ENCODE measurements at places on chromosomes 11 and 22. TPM values are rescaled to one million over a fixed set of nuclear protein-coding genes. Genes with fewer than 3 reads are reported as not detected.

DNA sequence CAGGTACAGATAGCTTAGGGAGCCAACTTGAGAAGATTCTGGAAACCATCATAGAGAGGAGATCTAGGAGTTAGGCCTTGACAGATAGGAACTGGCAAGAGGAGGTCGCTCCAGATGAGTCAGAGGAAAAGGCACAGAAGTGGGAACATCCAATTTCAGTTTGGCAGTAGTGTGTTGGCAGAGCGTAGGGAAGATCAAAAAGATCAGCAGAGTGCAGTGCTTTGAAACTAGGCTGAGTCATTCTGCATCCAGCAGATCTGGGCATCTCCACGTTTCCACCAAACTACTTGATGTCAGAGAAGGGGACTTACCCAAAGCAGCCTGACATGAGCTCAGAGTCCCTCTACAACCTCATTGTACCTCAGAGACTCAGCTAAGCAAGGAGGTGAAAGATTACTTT is 58.5 kb downstream of the GAB4 start:
- DNase-seq = no peak

GRCh38 chr22:45804986-45805325 is 133.3 kb downstream of the ATXN10 start:
- no peak for DNase-seq

DNA sequence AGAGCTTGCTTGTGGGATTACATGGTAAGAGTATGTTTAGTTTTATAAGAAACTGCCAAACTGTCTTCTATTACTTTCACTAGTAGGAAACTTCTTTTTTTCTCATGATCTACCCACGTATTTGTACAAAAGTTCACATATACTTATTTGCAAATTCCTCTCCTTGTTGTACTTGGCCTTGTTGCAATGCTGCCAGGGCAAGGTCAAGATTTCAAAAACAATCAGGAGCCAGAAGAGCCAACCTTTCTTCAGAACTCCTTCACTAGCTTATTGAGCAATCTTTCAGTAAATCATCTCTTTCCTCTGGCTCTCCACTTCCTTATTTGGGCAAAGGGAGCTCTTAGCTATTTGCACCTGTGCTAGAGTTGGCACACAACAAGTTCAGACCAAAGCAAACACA is 9.7 kb downstream of the SRSF8 start:
- no peak for DNase-seq

DNA sequence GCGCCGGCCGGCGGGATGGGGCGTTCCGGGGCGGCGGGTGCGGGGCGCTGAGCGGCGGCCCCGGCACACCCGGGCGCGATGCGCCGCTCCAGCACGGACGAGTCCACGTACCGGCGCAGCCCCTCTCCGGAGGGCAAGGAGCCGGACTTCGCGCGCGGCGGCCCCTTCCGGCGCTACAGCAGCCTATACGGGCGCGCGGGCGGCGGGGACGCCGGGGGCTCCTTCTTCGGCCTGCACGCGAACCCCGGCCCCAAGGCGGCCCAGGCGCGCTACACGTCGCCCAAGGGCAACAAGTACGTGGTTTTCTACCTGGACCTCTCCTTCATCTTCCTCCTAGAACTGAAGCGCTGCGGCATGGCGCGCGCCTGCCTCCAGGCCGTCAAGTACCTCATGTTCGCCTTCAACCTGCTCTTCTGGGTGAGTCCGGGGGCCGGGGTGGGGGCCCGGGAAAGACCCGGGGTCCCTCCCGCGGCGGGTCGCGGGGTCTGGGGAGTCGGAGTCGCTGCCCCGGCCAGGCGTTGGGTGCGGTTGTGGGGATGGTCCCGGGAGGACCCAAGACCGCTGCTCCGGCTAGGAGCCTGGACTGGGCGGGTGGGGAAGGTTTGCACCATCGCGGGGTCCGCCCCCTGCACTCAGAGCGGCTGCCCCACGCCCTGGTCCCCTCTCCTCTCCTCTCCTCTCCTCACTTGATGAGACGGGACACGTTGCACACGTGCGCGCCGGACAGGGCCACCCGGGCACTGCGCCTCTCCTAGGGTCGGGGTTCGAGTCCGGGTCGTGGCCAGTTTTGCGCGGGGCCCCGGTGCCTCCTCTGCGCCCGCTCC is 7.5 kb downstream of the TSPAN4 start:
- DNase-seq = no peak

GRCh38 chr11:122917311-122917710 is 34.8 kb downstream of the JHY start:
- DNase-seq = no peak

DNA sequence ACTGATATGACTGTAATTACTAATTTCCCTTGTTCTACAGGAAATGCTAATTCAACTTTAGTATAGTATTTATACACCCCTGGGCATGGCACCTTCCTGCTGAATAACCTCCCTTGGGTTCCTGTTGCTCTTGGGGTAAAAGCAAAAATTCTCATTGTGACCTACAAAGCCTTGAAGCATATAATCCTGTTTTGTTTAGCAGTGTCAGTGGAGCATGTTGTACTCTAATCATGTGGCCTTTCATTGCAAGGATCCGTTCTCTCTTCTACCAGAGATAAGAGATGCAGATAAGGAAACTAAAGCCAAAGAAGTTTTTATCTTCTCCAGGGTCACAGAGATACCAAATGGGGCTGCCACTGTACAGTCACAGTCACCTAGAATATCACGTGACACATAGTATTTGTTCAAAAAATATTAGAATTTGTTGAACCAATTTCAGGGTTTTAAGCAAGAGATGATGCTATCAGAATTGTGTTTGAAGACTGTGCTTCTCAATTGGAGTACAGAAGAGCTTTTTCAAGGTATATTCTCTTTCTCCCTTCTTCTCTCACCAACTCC is 25.1 kb downstream of the CSRP3 start:
- no peak for DNase-seq

- DNase-seq = no peak
These were observed 5.4 kb downstream of the APLNR start for GRCh38 chr11:57231539-57232253.

DNA sequence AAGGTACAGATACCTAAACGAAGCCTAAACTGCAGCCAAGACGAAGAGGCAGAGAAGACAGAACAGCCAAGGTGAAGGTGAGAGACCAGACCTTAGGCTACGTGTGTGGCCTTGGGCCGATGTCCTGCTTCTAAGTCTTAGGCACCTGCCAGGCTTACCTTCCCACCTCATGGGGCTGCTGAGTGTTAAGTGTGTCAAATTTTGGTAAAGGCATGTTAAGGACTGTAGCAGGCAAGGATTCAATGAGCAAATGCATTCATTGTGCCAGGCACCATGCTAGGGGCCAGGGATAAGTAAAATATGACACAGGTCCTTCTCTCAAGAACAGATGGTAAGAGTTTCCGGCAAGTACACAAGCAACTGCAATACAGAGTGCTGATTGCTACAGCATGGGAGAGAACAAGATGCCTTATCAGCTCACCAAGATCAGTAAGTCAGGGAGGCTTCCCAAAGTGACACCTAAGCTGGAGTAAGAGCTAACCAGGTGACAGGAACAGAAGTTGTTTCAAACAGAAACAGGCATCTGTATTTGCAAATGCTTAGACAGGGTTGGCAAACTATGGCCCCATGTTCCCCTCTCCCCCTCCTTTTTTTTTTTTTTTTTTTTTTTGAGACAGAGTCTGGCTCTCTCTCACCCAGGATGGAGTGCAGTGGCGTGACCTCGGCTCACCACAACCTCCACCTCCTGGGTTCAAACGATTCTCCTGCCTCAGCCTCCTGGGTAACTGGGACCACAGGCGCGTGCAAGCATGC is 46.7 kb downstream of the CLTCL1 start:
- no peak for DNase-seq

DNA sequence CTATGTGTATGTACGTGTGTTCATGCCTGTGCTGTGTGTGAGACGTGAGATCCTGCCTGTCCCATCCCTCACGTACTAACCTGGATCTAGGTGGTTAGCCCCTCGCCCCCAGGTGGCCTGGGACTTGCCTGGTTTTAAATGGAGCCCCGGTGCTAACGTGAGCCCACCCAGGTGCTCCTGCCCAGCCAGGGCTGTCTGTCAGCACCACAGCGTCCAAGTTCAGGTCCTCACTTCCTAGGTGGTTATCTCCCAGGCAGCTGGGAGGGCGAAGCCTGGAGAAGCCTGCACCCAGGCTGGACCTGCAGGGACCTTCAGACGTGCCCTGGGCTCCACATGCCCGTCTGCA is 86.0 kb downstream of the KCNQ1 start:
- peak; percentile 44 for DNase-seq

GRCh38 chr11:12167061-12168000 is 56.9 kb downstream of the MICAL2 start:
- no peak for DNase-seq

GRCh38 chr11:62601122-62601371 is 618 bp downstream of the MTA2 start:
- DNase-seq = peak; percentile 69

DNA sequence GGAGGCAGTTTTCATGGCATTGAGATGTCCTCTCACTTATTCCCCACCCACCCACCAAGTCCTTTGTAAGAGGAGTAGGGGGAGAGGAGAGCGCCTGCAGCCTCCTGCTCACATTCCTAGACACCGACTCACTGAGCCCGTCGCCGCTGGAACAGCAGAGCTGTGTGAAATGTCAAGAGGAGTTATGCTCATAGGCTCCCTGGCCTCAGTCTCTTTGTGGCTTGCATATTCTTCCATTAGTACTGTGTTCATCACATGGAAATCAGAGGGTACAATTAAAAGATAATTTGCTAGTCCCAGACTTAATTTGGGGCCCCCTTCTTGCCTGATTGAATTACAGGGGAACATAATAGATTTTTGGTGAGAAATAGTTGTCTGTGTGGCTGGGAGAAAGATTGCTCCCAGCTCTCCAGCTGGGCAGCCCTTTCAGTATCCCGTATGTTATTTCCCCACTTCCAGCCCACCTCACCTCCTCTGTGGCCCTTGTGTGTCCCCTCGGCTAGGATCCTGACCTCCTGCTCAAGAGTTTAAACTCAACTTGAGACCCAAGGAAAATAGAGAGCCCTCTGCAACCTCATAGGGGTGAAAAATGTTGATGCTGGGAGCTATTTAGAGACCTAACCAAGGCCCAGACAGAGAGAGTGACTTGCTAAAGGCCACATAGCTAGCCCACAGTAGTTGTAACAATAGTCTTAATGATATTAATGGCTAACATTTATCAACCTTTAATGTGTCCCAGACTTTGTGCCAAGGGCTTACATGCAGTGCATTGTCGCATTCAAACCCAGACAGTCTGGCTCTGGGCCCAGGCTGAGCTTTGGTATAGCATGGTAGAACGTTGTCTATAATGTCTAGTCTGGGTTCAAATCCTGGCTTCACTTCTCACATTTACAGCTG is 32.2 kb downstream of the LIMK2 start:
- DNase-seq = no peak

TSGA10IP gene
- total RNA-seq = not detected

OR6A2 gene
- 0.40 TPM for total RNA-seq

FOSL1 gene
- total RNA-seq = 1.5 TPM

SHANK3 gene
- total RNA-seq = 7.8 TPM

JHY gene
- 15.7 TPM for total RNA-seq

CHRDL2 gene
- total RNA-seq = not detected

GAS2 gene
- 10.0 TPM for total RNA-seq

RFPL2 gene
- not detected for total RNA-seq
